ENCODE measurements at places on chromosomes 1 and 21.

DNA sequence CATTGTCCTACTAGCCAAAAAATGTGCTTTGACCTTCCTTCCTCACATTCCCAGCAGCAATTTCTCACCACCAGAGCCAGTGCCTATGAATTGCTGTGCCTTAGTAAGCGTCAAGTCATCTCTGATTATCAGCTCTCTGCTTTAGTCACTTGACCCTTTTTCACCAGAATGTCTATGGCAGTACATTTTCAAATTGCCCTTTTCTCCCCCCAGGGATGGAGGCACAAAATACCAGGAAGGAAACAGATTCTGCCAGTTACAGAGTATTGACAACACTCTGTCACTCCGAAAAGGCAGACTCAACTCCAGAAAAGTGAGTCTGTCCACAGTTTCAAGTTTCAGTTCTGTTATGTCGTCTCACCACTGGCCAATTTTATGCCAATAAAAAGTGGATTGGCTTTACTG lies 167.4 kb downstream of the TNFSF18 start:
- no peak for DNase-seq

GRCh38 chr1:232589812-232590743 lies 39.9 kb downstream of the SIPA1L2 start:
- no peak for DNase-seq

DNA sequence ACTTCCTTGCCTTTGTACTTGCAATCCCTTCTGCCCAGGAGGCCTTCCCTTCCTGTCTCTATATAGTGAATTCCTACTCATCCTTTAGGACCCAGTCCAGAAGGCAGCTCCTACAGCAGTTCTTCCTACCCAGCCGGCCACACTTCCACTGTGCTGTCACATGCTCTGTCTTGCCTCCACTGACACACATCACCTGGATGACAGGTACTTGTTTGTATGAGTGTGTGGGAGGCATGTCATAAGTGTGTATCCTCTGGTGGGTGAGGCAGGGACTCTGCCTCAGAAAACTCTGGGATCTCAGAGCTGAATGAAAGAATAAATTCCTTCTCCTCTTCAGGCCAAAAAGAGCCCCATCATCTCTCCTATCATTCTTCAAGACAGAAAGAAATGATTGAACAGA lies 5.1 kb upstream of the OSCP1 start:
- no peak for DNase-seq

DNA sequence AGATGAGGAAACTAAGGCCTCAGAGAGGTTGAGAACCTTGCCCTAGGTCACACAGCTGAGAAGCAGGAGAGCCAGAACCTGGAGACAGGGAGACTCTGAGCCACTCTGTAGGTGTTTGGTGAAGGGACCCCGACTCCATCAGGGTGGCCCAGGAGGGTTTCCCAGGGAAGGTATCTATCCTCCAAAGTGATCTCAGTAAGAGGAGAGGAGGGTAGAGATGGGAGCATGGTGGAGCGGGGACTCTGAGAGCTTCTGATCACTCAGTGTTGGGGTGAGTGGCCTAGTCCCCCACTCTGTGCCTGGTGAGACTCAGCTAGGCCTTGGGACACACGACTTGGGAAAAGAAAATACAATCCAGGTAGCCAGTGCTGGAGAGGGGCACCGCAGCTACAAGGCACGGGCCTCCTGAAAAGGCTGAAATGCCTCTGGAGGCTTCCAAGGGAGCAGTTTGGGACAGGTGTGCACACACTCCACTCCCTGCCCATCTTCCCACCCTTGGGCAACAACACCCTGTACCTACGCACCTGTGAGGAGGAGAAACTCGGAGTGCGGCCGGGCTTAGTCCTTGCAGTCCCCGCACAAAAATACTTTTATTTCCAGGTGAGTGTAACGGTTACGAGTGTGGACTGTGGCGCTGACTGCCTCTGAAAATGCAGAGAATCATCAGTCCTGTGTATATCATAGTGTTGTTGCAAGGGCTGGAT lies 80.8 kb downstream of the CAMK2N1 start:
- DNase-seq, result no peak

DNA sequence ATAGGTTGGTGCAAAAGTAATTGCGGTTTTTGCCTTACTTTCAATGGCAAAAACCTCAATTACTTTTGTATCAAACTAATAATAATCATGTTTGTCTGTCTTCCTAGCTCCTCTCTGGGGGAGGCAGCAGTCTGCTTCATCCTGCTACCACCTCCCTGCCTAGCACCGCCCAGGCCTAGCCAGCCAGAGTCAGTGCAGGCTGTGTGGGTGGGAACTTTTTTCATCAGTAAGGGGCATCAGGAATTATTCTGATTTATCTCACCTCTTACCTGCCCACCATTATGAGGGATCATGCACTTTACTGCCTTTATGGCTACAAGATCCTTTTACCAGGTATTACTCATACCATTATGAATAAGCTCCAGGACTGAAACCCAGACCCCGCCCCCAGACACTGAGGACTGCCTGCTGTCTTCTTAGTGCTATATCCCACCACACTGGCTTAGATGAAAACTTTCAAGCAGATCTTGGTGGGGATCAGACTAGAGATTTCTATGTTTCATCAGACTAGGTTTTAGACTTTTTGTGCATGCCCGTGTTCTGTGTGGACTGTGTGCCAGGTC lies 116.4 kb downstream of the PBX1 start:
- DNase-seq, result peak; percentile 4

DNA sequence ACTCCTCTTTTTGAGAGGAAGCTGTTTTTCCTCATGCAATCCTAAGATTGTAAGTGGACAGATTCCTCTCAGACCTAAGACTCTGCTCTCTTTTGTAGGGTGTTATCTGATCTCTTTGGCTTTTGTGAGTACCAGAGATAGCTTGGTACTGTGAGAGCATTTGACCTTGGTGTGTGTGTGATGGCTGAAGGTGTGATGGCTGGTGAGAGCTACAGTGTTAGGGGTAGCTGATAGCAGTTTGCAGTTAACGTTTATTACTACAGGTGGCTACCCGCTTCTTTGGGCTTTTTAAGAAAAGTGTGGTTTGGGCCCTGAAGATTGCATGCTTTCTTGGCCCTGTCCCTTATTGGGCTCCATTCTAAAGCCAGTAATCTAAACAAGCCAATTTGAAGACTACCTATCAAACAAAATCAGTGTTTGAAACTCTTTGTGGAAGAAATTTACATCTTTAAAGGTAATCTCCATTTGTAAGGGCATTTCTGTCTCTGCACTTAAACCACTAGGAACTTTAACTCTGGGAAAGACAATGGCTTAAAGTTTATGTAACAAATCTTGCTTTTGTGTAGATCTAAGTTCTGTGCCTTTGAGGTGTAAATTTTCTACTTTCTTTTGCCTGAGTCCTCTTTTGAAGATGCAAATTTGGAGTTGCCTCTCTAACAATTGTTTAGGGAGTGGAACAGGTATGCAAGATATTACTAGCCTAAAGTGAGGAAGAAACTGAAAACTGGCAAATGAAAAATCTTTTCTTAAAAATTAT lies 85.3 kb upstream of the SERBP1 start:
- DNase-seq, result no peak

DNA sequence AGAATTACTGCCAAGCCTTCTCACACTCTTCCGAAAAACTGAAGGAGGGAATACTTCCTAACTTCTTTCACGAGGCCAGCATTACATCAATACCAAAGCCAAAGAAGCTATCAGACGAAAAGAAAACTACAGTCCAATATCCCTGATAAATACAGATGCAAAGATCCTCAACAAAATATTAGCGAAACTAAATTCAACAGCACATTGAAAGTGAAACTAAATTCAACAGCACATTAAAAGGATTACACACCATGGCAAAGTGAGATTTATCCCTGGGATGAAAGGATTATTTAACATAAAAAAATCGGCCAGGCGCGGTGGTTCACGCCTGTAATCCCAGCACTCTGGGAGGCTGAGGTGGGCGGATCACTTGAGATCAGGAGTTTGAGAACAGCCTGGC lies 176.8 kb downstream of the FAF1 start:
- DNase-seq, result no peak

DNA sequence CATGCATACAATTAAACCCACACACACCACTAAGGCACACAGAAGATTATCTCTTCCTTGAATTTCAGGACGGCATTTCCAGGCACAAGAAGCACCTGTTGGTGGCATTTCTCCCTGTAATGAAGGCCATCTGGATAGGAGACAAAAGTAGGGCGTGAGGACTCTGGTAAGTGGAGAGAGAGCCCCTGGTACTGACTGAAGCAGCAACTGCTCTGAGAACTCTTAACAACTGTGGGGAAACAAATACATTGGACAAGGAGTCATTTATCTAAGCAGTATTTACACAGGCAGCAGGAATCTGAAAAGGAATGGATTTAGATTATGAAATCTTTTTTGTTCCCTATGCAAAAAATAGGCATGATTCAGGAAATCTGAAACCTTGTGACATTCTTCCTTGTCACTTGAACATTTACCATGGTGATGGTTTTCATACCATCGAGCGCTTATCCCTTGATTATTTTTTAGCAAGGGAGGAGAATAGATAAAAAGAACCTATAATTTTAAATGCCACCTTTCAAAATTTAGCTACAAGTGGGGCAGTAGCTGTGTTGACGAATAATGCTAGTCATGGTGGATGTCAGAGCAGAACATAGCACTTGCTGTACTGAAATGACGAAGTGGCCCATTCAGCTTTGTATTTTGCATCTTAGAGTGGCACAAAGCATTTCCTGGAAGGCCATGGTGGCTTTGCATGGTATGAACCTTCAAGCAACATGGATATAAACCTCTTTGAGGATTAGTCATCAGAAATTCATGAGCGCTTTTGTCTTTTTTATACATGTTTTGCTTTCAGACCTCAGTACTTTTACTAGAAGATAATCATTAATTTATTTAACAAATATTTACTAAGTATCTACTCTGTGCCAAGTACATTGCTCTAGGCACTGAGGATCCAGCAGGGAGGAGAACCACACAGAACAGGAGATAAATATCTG lies 362.0 kb downstream of the ADGRL2 start:
- DNase-seq, result no peak

DNA sequence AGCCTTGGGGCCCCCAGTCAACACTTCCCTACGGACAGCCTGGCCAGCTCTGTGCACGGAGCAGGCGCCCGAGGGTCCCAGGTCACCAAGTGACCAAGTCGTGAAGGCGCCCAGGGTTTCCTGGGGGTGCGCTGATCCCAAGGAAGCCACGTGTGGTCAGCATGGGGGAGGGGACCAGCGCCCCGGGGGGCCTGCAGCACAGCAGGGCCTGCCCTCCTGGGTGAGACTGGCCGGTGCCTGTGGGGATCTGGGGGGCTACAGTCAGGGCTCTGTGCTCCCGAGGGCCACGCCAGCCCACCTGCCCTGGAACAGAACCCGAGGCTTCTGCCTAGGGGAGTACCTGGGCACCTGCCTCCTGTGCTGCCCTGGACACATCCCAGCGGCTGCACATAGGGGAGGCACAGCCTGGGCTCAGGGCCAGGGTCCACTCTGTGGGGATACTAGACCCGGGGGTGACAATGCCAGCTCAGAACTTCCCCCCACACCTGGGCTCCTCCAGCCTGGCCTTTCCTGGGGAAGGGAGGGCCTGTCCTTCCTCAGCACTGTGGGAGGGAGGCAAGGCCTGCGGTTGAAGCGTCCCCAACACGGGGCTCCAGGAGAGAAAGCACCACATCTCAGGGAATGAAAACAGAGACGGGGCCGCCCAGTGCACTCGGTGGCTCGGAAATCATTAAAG lies 6.2 kb upstream of the POFUT2 start:
- no peak for DNase-seq
